Common myeloid progenitor, CD34-positive (primary cell): ENCODE measurements at places on chromosomes 16 and 17.
A peak's percentile ranks its signal among the peaks of the same experiment; 100 is the strongest.

DNA sequence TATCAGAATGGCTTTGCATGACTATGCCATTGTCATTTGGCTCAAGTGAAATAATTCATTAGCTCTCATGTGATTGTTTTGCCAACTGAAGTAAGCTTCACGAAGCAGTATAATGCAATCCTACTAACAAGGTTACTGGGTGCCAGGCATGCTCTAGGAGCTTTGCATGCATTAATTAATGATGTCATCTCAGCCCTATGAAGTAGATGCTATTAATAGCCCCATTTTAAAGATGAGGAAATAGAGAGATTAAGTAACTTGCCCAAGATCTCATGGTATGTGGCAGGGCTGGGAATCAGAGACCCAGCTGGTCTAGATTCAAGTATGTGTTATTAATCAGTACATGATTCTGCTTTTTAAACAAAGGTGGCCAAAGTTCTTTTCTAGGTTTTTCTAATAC is 14.1 kb downstream of the KRT39 start:
- no peak for DNase-seq

DNA sequence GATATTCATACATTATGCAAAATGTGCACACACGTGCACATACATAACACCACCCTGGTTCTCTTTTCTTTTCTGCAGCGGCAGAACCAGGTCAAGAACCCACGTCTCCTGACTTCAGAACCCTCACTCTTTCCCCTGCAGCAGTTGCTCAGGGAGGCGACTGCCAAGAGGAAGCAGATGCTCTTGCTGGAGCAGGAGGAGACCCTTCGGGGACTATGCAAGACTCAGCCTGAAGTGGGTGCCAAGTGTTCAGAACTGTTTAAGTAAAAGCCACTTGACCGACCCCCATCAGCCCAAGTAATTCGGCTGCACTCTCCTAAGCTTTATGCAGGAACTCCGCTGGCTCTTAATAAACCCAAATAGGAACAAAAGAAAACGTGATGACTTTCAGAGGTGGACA is 193.8 kb downstream of the SLC39A11 start:
- peak; percentile 15 for DNase-seq

- DNase-seq: no peak
These were observed 18.9 kb downstream of the C16orf86 start for GRCh38 chr16:67685388-67686112.

DNA sequence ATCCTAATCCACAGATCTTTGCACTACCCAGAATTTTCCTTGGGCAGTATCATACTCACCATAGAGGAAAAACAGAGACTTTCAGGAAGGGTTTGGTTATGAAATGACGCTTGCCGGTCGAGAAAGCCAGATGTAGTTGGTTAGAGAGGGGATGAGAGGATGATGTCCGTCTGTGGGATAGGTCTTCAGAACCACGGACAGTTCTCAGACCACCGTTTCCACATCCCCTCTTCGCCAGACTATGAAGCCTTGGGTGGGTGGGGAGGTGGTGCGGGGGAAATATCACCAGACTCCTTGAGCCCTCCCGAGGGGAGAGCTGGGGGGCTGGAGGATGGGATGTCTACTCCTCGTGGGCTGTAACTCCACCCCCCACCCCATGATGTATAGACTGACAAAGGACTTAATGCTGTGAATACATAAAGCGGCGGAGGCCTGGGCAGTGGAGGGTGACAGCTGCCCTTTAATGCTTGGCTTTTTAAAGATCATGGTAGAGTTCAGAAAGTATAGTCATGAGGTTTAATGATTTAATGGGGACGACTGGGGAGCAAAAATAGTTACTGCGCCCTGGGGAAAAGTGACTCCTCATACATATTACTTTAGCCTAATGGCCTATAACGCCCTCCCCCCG is 96.6 kb downstream of the MRM1 start:
- DNase-seq: peak; percentile 41

GRCh38 chr16:4694642-4695451 is 1.5 kb downstream of the NUDT16L1 start:
- no peak for DNase-seq

GRCh38 chr16:56195151-56195550 is 3.9 kb downstream of the GNAO1 start:
- no peak for DNase-seq

- DNase-seq: no peak
These were observed 119.0 kb downstream of the SPECC1 start for GRCh38 chr17:20128036-20128667.

- peak; percentile 90 for DNase-seq
These were observed 300.6 kb downstream of the SEC14L1 start for GRCh38 chr17:77441130-77441920.

GRCh38 chr17:29956225-29956624 is 14.8 kb downstream of the EFCAB5 start:
- DNase-seq: peak; percentile 24

DNA sequence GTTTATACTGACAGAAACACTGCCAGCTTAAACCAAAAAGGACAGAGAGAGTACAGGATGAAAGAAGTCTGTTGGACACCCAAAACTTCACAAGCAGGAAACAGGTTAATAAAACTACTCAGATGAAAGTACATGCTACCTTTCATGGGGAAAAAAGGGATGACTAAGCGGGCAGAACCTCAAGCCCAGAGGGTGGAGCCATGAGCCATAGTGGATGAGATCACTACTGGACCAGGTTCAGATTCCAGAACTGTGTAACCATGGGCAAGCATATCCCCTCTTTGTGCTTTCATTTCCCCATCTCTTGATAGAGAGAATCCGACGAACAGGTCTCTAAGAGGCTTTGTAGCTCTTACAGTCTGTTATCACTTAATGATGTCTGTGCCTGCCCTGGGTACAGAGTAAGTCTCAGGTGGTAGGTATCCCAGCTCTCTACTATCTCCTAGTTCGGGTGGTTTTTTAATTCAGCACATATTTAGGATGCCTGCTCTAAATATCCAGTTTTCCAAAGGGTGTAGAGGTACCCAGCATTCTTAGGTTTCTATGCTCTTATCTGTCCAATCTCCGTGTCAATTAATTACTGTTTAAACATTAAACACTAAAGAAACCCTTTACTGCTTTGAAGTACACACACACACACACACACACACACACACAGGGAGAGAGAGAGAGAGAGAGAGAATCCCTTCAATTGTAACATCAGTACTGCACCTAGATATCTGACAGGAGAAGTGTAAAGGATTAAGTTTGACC is 206.7 kb downstream of the ZNF423 start:
- DNase-seq: no peak

DNA sequence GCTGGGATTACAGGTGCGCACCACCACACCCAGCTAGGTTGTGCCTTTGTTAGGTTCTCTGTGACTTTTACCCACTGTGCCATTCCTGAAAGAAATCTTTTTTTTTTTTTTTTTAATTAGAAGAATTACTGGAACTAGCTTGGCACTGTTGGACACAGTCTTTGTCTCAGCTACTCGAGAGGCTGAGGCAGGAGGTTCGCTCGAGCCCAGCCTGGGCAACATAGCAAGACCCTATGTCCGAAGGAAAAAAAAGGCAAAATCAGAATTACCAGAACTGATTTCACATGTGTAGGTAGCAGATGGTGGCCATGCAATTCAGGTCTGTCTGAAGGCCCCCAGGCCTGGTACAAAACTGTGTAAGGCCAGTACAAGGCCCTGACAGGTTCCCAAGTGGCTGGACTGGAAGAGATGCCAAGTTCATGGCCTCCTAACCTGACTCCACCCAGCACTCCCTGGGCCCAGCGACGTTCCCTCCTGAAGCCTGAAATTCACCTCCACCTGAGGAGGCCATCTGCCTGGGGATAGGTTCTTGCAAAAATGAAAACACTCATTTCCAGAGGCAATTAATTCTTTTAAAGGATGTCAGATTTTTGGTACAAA is 23.0 kb downstream of the CARHSP1 start:
- DNase-seq: no peak

DNA sequence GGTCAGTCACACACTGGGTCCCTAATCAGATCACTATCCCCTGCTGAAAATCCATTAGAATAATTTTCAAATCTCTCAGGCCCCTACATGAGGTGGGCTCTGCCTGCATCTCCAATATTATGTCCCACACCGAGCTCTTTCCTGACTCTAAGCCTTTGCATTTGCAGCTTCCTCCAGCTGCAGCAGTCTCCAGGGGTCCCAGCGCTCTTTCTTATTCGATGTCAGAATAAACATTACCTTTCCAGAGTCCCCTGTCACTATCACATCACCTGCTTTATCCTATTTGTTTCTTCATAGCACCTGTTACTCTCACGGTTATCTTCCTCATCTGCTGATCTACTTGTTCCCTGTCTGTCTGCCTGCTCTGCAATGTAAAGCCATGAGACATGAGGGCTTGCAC is 57.3 kb upstream of the MON1B start:
- DNase-seq: no peak

- DNase-seq: no peak
These were observed 129.0 kb upstream of the CIBAR2 start for GRCh38 chr16:85240982-85241924.

- DNase-seq: no peak
These were observed 15.6 kb downstream of the NLRC3 start for GRCh38 chr16:3561626-3562025.

DNA sequence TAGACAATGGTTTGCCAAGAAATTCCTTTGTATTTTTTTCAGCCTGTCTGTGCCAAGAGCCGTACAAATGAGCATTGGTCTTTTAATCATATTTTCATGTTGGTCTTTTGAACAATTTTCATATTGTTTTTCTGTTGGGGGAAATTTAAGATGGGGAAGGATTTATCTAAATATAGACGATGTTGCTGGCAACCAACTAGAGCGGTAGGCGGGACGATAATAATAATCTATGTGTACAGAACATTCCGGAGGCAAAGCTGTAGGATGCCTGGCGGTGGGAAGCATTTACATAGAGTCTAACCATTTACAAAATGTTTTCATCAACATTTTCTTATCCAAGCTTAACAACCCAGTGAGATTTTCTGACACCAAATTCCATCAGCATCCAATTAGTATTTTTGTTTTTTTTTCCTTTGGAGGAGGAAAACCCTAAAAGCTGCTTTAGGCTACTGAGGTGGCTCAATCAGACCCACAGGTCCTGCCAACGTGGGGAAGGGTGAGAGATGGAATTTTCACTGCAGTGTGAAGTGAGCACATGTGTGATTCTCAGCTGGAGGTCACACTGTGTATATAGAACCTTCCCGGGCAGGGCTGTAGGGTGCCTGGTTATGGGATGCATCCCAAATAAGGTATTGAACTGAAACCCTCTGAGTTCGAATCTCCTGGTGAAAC is 11.7 kb upstream of the SEC14L1 start:
- DNase-seq: no peak

- DNase-seq: no peak
These were observed 12.0 kb upstream of the SLC39A11 start for GRCh38 chr17:73104450-73104849.

DNA sequence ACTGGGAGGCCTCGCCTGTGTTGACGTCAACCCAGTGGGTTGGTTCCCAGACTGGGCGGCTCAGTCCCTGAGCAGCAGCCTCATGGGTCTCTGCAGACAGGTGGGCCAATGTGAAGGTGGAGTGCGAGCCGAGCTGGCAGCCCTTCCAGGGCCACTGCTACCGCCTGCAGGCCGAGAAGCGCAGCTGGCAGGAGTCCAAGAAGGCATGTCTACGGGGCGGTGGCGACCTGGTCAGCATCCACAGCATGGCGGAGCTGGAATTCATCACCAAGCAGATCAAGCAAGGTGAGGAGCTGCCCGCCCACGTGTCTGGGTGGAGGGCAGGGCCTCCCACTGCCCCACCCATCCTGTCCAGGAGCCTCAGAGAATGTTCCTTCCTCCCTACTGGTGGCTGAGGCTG is 44.1 kb downstream of the MRC2 start:
- DNase-seq: no peak

DNA sequence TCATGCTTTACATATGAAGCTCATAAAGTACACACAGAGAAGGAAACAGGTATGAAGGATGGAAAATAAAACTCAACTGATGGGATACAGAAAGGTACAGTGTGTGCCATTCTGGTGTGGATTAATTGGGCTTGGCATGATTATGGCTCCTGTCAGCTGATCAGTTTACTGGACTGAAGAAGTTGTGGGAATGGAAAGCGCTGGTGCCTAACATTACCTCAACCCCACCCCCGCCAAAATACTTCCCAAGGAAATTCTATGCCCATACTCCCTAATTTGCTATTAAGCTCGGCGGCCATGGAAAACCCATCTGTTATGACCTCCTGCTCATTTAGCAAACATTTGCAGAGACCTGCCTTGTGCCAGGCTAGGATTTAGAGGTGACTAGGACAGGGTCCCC is 16.6 kb upstream of the PMFBP1 start:
- no peak for DNase-seq

- no peak for DNase-seq
These were observed 2032.8 kb downstream of the TP53TG3F start for GRCh38 chr16:35492225-35492624.

DNA sequence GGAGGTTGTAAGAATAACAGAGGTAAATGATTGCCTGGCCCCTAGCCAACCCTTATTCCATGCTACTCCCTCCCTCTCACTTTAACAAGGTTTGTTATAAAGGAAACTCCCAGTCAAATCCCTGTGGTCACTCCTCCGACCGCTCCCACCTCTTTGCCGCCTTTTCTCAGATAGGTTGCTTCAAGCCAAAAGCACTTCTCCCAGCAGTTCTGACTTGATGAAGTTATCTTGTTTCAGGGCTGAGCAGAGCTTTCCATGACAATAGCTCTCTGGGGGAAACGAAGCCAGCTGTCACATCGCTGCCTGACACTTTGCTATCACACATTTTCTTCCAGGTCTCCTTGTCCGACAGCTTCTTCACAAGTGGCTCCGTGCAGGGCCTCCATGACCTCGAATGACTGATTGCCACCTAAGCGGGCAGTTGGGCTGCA is 278.6 kb downstream of the HAPSTR1 start:
- DNase-seq: no peak

DNA sequence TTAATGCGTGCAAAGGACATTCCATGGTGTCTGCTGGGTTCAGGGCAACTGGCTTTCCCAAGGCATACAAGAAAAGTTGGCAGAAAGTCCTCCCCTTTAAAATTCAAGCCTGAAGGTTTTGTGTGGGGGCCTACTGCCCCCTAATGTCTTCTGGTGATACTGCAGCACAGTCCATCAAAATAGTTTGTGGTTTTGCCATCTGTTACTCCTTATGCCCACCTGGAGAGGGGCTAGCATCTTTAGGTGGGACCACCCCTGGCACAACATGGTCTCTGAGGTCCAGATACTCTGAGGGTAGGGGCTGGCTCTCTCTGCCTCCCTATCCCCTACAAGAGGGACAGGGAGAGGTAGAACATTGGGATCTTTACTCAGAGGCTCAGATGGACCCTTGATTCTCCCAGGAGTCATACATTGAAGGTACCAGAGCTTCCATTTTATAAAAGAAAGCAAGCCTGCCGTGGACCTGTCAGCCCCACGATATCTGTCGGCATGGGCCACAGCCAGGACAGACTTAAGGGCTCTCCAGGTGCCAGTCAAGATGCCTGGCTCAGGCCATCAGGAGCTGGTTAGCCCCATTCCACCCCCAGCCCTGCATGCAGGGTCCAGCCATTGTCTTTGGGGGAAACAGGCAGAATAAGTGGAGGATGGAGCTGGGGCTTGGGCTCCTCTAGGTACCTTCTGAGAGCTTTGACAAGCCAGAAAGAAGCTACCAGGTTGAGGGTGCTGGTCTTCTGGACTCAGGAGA is 6.3 kb downstream of the ESRP2 start:
- peak; percentile 48 for DNase-seq
